ENCODE measurements at places on chromosomes 1 and 21.

- H3K27ac ChIP-seq, result no peak overlapping the region
- no peaks in the 10 kb centered on the region for H3K36me3 ChIP-seq
- DNase-seq, result no peak
These were observed 3.6 kb downstream of the KRTAP21-3 start for GRCh38 chr21:30714946-30715345.

DNA sequence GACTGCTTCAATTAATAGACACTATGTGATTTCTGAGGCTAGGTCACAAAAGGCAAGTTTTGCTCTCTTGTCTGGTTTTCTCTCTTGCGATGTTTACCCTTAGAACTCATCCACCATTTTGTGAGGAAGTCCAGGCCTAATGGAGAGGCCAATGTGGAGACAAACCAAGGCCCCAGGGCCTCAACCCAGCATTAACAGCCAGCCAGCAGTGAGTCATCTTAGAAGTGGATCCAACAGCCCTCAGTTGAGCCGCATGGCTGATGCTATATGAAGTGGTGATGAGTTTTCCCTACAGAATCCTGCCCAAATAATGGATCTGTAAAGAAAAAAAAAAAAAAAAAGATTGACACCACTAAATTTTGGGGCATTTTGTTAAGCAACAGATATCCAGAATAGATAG is 95.1 kb downstream of the DNTTIP2 start:
- no peak overlapping the region for H3K4me3 ChIP-seq
- no peaks in the 10 kb centered on the region for H3K4me1 ChIP-seq
- H3K36me3 ChIP-seq, result no peaks in the 10 kb centered on the region
- no peak for DNase-seq

- H3K36me3 ChIP-seq, result no peaks in the 10 kb centered on the region
- H3K27ac ChIP-seq, result no peak overlapping the region
- H3K4me1 ChIP-seq, result no peaks in the 10 kb centered on the region
- H3K4me3 ChIP-seq, result no peak overlapping the region
- H3K27me3 ChIP-seq, result no peaks in the 10 kb centered on the region
- DNase-seq, result no peak
These were observed 969.9 kb downstream of the TTLL7 start for GRCh38 chr1:83029050-83029449.

GRCh38 chr1:203072911-203073310 is 12.9 kb downstream of the MYOG start:
- H3K27me3 ChIP-seq, result peaks cover 61% of the 10 kb centered on the region
- no peak overlapping the region for H3K27ac ChIP-seq
- no peak overlapping the region for H3K4me3 ChIP-seq
- DNase-seq, result no peak
- H3K36me3 ChIP-seq, result no peaks in the 10 kb centered on the region

DNA sequence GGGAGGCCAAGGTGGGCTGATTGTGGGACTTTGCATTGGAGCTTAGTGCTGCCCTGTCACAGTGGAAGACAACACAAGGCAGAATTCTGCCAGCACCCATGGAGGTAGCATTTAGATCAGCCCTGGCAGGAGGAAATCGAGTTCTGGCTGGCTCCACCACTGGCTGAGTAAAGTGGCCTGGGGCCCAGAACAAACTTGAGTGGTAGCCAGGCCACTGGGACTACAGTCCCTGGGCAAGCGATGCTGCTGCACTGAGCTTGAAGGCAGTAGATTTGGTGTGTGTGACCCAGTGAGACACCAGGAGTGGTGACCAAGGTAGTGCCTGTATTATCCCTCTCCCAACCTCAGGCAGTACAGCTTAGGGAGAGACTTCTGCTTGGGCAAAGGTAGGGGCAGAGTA is 22.5 kb upstream of the UHMK1 start:
- H3K27me3 ChIP-seq, result peaks cover 44% of the 10 kb centered on the region
- DNase-seq, result no peak
- no peak overlapping the region for H3K27ac ChIP-seq
- no peaks in the 10 kb centered on the region for H3K36me3 ChIP-seq

DNA sequence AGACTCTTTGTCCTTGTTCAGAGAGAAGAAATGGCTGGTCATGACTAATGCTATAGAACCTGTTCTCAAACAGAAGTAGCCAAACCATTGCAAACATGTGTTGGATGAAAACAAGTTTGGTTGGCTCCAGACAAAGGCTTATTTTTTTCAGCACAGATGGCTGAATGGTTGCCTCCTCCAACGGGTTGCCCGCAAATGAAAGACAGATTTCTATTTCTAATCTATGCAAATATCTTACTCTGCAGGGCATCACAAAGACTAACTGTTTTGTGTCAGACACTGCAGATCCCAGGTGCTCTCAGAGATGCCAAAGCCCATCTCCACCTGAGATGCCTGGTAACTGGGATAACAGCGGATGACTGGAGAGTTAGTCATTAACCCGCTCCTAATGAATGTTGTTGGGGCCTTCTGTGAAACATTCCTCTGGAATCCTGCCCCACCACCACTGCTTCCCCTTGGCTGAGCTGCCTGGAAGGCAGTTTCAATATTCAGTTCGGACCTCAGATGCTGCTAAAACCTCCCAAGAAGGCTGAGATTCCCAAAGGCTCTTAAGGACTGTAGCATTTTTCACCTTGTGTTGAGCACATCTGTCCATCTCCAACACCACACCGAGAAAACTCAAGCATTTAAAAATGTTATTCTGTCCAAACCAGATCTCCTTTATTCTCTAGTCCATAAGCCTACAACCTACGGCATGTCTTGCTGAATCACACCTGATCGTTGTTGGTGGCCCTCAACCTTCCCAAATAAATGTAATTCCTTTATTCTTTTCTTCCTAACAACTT is 104.4 kb downstream of the PTPN14 start:
- H3K36me3 ChIP-seq, result no peaks in the 10 kb centered on the region
- no peak overlapping the region for H3K4me3 ChIP-seq
- no peaks in the 10 kb centered on the region for H3K4me1 ChIP-seq

- no peaks in the 10 kb centered on the region for H3K36me3 ChIP-seq
- H3K4me1 ChIP-seq, result no peaks in the 10 kb centered on the region
- H3K27ac ChIP-seq, result no peak overlapping the region
- H3K27me3 ChIP-seq, result peaks cover 8% of the 10 kb centered on the region
- H3K4me3 ChIP-seq, result no peak overlapping the region
These were observed 81.1 kb upstream of the SPATA6 start for GRCh38 chr1:48552903-48553606.

- H3K27me3 ChIP-seq, result no peaks in the 10 kb centered on the region
- DNase-seq, result no peak
- no peaks in the 10 kb centered on the region for H3K36me3 ChIP-seq
- H3K4me1 ChIP-seq, result no peaks in the 10 kb centered on the region
- H3K27ac ChIP-seq, result no peak overlapping the region
These were observed 363.0 kb downstream of the ZP4 start for GRCh38 chr1:237527761-237528160.

GRCh38 chr1:2106659-2107405 is 56.6 kb downstream of the PRKCZ start:
- H3K36me3 ChIP-seq, result peaks cover 3% of the 10 kb centered on the region
- H3K27ac ChIP-seq, result no peak overlapping the region
- H3K27me3 ChIP-seq, result no peaks in the 10 kb centered on the region
- no peak for DNase-seq

DNA sequence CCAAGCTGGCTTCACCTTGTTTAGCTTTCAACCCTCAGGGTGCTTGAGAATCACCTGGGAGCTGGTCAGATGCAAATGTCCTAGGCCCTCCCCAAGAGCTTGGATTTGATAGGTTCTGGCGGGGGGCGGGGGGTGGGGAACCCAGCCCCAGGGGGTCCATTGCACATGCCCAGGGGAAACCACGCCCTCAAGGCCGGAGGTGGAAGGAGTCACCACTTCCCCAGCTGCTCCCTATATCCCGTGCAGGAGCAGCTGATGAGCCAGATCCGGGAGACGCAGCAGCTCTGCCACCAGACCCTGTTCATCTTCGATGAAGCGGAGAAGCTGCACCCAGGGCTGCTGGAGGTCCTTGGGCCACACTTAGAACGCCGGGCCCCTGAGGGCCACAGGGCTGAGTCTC is 5.8 kb downstream of the TOR3A start:
- no peak overlapping the region for H3K27ac ChIP-seq
- H3K36me3 ChIP-seq, result peaks cover 40% of the 10 kb centered on the region
- H3K27me3 ChIP-seq, result no peaks in the 10 kb centered on the region
- DNase-seq, result no peak

- no peak overlapping the region for H3K4me3 ChIP-seq
- DNase-seq, result no peak
- H3K27ac ChIP-seq, result no peak overlapping the region
- no peaks in the 10 kb centered on the region for H3K4me1 ChIP-seq
- H3K27me3 ChIP-seq, result peaks cover 46% of the 10 kb centered on the region
These were observed 24.3 kb upstream of the GRHL3 start for GRCh38 chr1:24294716-24295371.

- no peak overlapping the region for H3K4me3 ChIP-seq
- H3K27ac ChIP-seq, result no peak overlapping the region
- H3K36me3 ChIP-seq, result no peaks in the 10 kb centered on the region
- H3K27me3 ChIP-seq, result no peaks in the 10 kb centered on the region
- peak; percentile 8 for DNase-seq
- no peaks in the 10 kb centered on the region for H3K4me1 ChIP-seq
These were observed 237.1 kb downstream of the HHIPL2 start for GRCh38 chr1:222310836-222311235.

GRCh38 chr1:239244084-239244483 is 142.3 kb upstream of the CHRM3 start:
- H3K27ac ChIP-seq, result no peak overlapping the region
- no peaks in the 10 kb centered on the region for H3K27me3 ChIP-seq
- no peaks in the 10 kb centered on the region for H3K4me1 ChIP-seq
- H3K4me3 ChIP-seq, result no peak overlapping the region
- DNase-seq, result no peak
- H3K36me3 ChIP-seq, result no peaks in the 10 kb centered on the region

DNA sequence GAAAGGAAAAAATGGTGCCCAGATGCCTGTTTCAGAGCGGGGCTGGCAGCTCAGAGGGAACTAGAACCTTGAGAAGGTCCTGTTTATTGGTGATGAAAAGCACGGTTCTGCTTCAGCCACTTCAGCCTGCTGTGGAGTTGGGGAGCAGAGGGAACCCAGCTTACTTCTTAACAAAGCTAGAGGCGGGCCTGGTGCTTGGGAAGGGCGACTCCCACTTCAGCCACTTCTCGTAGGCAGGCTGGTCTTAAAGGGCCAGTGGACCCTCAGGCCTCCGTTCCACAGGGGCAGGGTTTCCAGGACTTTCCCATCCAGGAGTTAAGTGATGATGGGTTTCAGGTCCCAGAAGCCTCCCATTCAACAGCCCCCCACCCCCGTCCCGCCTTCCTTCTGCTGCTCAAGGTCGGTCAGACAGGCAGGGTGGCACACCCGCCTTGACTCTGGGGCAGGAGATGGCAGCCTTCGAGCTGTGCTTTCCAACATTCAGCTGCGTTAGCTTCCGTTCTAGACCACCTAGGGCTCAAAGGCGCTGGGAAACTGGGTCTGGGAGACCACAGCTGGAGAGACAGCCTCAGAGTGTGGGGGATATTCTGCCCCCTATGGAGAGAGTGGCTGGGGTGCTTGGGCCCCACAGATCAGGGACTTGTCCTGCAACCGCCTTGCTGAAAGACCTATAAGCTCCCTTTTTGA is 3.4 kb downstream of the RUNX3 start:
- peaks cover 98% of the 10 kb centered on the region for H3K36me3 ChIP-seq
- H3K4me3 ChIP-seq, result peak overlapping the region; percentile 98

GRCh38 chr1:199646761-199647160 is 380.7 kb upstream of the NR5A2 start:
- H3K36me3 ChIP-seq, result no peaks in the 10 kb centered on the region
- H3K4me1 ChIP-seq, result no peaks in the 10 kb centered on the region
- DNase-seq, result no peak
- no peak overlapping the region for H3K4me3 ChIP-seq
- peaks cover 32% of the 10 kb centered on the region for H3K27me3 ChIP-seq
- H3K27ac ChIP-seq, result no peak overlapping the region

GRCh38 chr1:160419838-160420169 is 19.4 kb downstream of the VANGL2 start:
- H3K27ac ChIP-seq, result no peak overlapping the region
- peaks cover 2% of the 10 kb centered on the region for H3K36me3 ChIP-seq
- no peak overlapping the region for H3K4me3 ChIP-seq
- no peak for DNase-seq
- peaks cover 17% of the 10 kb centered on the region for H3K27me3 ChIP-seq
- no peaks in the 10 kb centered on the region for H3K4me1 ChIP-seq

DNA sequence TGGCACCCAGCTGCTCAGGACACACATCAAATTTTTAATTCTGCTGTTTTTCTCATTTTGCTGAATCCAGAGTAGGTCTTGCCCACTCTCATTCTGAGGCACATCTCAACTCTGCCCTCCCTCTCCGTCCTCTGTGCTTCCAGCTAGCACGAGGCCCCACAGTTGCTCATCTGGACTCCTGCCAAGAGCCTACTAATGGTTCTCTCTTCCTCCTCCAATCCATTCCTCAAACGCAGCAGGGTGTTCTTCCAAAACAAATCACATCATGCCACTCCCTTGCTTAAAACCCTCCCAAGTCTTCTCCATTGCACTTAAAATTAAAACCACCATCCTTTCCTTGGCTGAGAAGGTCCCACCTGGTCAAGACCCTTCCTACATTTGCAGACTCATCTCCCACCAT is 49.8 kb upstream of the SCAF4 start:
- peaks cover 3% of the 10 kb centered on the region for H3K36me3 ChIP-seq
- H3K27me3 ChIP-seq, result peaks cover 28% of the 10 kb centered on the region
- H3K4me1 ChIP-seq, result no peaks in the 10 kb centered on the region
- no peak overlapping the region for H3K27ac ChIP-seq
- no peak overlapping the region for H3K4me3 ChIP-seq

DNA sequence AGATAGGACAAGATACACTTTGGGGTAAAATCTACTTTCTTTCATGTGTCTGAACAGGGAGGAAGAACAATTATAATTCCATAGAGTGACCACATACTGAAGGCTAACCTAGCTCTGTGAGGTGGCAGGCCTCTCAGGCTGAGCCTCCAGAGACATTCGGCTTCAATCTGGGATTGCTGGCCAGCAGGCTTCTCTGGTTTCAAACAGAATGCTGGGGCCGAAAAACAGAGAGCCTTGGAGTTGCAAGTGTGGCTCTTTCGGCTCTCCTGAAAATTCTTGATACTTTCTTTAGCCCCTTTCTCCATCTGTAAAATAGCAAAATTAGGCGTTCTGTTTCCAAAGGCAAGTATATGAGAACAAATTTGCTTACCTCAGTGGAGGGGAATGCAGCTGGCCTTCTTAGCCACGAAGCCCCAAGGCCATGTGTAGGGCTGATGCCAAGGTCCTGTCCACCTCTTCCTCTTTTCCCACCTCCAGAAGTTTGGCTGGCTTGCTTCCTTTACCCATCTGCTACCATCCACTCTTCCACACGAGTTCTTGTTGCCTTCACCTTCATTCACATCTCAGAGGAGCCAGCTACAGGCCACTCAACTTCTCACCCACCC is 30.0 kb upstream of the UBE2U start:
- peaks cover 5% of the 10 kb centered on the region for H3K4me1 ChIP-seq
- H3K4me3 ChIP-seq, result no peak overlapping the region
- H3K36me3 ChIP-seq, result no peaks in the 10 kb centered on the region
- H3K27me3 ChIP-seq, result peaks cover 45% of the 10 kb centered on the region
- no peak for DNase-seq

GRCh38 chr1:2932671-2933350 is 88.5 kb upstream of the ACTRT2 start:
- DNase-seq, result no peak
- H3K36me3 ChIP-seq, result no peaks in the 10 kb centered on the region
- H3K4me1 ChIP-seq, result no peaks in the 10 kb centered on the region
- H3K27me3 ChIP-seq, result peaks cover 7% of the 10 kb centered on the region

GRCh38 chr1:47031585-47031984 is 8.1 kb downstream of the CYP4X1 start:
- no peak overlapping the region for H3K4me3 ChIP-seq
- no peak overlapping the region for H3K27ac ChIP-seq
- H3K4me1 ChIP-seq, result no peaks in the 10 kb centered on the region
- DNase-seq, result no peak

Measured in effector memory CD8-positive, alpha-beta T cell (primary cell).